ENCODE measurements at places on chromosomes 2 and 18. TPM values are rescaled to one million over a fixed set of nuclear protein-coding genes. Genes with fewer than 3 reads are reported as not detected.

Gene ACP1
- total RNA-seq: 109 TPM

Gene DUSP19
- 0.58 TPM for total RNA-seq

DNA sequence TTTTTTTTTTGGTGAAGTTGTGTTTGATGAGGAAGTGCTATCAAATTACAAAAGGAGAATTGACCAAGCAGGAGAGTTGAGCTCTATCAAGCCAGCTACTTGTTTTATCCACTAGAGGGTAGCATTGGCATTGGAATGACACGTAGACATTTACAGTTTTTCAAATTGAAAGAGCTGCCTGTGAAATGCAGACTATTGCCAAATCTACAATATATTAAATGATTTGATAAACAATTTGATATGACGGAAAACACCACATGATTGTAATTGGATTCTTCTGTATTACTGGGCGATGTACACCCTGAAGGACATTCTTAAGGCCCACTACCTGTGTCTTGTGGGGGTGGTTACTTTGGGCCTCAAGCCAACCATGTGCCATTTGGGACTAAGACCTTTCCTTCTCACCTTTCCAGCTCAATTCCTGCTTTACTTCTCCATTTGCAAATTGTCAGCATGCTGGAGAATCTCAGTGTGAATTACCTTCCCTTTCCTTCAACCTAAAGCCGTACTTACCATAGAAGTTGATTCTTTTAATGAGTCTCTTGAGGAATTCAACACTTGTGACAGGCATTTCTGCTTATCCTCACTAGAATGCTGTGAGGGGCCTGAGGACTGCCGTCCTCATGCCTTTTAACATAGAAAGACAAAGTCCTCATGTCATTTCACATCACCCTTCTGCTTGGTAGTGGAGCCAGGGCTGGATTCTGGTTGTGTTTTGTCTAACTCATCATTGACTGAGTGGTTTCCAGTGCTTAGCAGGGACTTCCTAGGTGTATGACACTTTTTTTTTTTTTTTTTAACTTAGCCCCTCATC, 134.8 kb upstream of the THUMPD2 start:
- peaks cover 16% of the 10 kb centered on the region for H3K4me1 ChIP-seq
- peak; percentile 88 for DNase-seq

GRCh38 chr2:133523406-133523805, 44.9 kb downstream of the NCKAP5 start:
- H3K36me3 ChIP-seq: no peaks in the 10 kb centered on the region
- no peak overlapping the region for H3K27ac ChIP-seq
- DNase-seq: no peak
- no peak overlapping the region for H3K4me3 ChIP-seq
- peaks cover 25% of the 10 kb centered on the region for H3K4me1 ChIP-seq

DNA sequence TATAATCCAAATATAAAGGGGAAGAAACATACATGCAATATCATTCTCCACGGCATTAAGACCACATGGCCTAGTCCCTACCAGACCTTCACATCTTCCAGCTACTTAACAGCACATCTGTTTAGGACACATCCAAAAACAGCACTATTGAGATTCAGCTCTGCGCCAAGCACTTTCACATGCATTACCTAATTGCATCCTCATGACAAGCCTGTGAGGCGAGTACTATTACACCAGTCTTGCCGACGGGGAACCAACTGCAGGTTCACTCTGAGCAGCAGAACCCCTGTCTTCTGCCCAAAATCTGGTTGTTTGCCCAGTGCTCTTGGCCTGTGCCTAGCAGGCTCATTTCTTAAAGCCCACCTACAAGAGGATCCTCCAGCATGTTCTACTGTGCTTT, 66.7 kb downstream of the AAK1 start:
- no peak for DNase-seq
- H3K36me3 ChIP-seq: no peaks in the 10 kb centered on the region
- H3K4me1 ChIP-seq: peaks cover 29% of the 10 kb centered on the region
- H3K4me3 ChIP-seq: no peak overlapping the region
- no peak overlapping the region for H3K27ac ChIP-seq
- no peaks in the 10 kb centered on the region for H3K27me3 ChIP-seq

GRCh38 chr2:222297600-222297935, 1.2 kb downstream of the PAX3 start:
- H3K27me3 ChIP-seq: peaks cover 80% of the 10 kb centered on the region
- no peak for DNase-seq
- H3K36me3 ChIP-seq: no peaks in the 10 kb centered on the region
- no peak overlapping the region for H3K4me3 ChIP-seq

- no peaks in the 10 kb centered on the region for H3K4me1 ChIP-seq
- H3K27me3 ChIP-seq: no peaks in the 10 kb centered on the region
- no peak overlapping the region for H3K4me3 ChIP-seq
- DNase-seq: no peak
- H3K36me3 ChIP-seq: no peaks in the 10 kb centered on the region
Measured at GRCh38 chr2:38789691-38790090, 11.7 kb downstream of the GEMIN6 start.

GRCh38 chr2:102510791-102511575, 38.0 kb downstream of the SLC9A4 start:
- no peaks in the 10 kb centered on the region for H3K27me3 ChIP-seq
- H3K4me1 ChIP-seq: peaks cover 27% of the 10 kb centered on the region
- no peak overlapping the region for H3K4me3 ChIP-seq
- no peak overlapping the region for H3K27ac ChIP-seq
- no peaks in the 10 kb centered on the region for H3K36me3 ChIP-seq

- DNase-seq: no peak
- no peaks in the 10 kb centered on the region for H3K4me1 ChIP-seq
- H3K36me3 ChIP-seq: no peaks in the 10 kb centered on the region
- H3K27me3 ChIP-seq: no peaks in the 10 kb centered on the region
- no peak overlapping the region for H3K4me3 ChIP-seq
Measured at GRCh38 chr2:190177249-190178040, 114.9 kb upstream of the MSTN start.
